ENCODE measurements at places on chromosomes 11 and 22. TPM values are rescaled to one million over a fixed set of nuclear protein-coding genes. Genes with fewer than 3 reads are reported as not detected.

DNA sequence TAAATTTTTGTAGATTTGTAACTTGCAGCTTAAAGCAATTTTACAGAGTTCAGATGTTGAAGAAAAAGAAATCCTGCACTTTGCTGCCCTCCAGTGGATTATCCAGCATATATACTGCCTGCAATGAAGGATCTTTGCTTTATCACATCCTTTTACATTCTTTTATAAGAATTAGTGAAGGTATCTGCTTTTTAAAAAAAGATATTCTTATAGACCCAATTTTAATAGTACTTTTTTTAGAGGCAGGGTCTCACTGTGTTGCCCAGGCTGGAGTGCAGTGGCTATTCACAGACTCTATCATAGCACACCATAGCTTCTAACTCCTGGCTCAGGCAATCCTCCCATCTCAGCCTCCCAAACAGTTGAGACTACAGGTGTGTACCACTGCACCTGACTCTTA is 60.7 kb downstream of the TTC17 start:
- H3K36me3 ChIP-seq = peaks cover 7% of the 10 kb centered on the region
- no peak for DNase-seq
- H3K27ac ChIP-seq = no peak overlapping the region
- no peaks in the 10 kb centered on the region for H3K4me1 ChIP-seq
- no peaks in the 10 kb centered on the region for H3K27me3 ChIP-seq

DNA sequence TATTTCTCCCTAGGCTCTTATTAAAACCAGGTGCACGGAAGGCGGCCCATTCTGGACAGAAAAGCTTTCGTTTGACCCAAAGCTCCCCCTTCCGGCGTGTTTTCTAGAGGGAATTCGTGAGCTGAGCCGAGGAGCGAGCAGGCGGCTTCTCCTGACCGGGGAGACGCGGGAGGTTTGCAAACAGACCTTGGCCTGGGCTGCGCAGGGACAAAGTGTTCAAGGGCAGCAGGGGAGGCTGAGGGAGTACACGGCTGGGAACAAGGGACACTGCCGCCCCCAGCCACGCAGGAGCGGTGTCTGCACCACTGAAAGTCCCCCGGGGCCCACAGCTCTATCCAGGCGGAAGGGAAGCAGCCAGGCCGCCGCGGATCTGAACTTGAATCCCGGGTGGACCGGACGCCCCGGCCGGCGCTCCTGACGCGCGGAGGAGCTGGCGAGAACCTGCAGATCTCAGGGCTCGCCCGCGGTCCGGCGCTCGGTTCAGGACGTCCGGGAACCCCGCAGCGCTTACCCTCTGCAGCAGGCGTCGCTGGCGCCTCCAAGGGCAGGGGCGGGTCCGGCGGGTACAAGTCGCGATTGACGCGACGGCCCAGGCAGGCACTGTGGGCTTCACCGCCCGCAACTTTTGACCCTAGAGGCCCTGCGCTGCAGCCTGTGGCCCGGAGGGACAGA is 101.9 kb downstream of the WT1 start:
- peak overlapping the region; percentile 77 for H3K4me3 ChIP-seq
- H3K4me1 ChIP-seq = peaks cover 12% of the 10 kb centered on the region
- H3K36me3 ChIP-seq = no peaks in the 10 kb centered on the region
- H3K27ac ChIP-seq = no peak overlapping the region

GRCh38 chr11:131867457-131868257 is 497.2 kb downstream of the NTM start:
- H3K27me3 ChIP-seq = no peaks in the 10 kb centered on the region
- H3K4me1 ChIP-seq = peaks cover 13% of the 10 kb centered on the region
- no peak for DNase-seq
- H3K36me3 ChIP-seq = no peaks in the 10 kb centered on the region
- H3K4me3 ChIP-seq = no peak overlapping the region
- H3K27ac ChIP-seq = no peak overlapping the region

- H3K4me3 ChIP-seq = no peak overlapping the region
- no peak overlapping the region for H3K27ac ChIP-seq
- peaks cover 2% of the 10 kb centered on the region for H3K4me1 ChIP-seq
- DNase-seq = peak; percentile 69
- no peaks in the 10 kb centered on the region for H3K27me3 ChIP-seq
These were observed 1.1 kb upstream of the FXYD2 start for GRCh38 chr11:117825538-117826189.

DNA sequence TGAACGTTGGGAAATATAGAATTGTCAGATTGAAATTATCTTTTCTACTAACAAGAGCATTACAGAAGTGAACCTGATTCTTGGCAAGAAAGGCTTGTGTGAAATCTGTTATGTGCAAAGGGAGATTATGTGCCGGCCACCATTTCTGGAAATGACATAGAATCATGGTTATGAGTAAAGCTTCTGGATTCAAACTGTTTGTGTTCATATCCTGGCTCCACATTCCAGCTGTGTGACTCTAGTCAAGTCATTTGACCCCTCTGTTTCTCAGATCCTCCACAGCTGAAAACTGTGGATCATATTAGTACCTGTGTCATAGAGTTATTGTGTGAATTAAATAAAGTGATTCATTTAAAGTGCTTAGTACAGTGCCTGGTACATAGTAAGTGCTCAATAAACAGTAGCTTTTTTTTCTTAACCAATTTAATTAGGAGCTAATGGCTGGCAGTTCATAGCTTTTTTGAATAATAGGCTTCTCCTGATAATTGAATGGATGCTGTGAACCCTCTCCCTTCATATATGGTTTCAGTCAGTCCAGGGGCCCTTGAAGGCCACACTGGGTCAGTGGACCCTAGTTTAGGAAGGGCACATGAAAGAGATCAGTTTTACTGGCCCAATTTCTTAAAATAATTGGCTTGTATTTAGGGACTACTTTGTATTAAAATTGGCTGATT is 34.6 kb downstream of the EHF start:
- no peak overlapping the region for H3K4me3 ChIP-seq
- H3K27ac ChIP-seq = no peak overlapping the region
- peaks cover 6% of the 10 kb centered on the region for H3K4me1 ChIP-seq
- no peaks in the 10 kb centered on the region for H3K27me3 ChIP-seq

DNA sequence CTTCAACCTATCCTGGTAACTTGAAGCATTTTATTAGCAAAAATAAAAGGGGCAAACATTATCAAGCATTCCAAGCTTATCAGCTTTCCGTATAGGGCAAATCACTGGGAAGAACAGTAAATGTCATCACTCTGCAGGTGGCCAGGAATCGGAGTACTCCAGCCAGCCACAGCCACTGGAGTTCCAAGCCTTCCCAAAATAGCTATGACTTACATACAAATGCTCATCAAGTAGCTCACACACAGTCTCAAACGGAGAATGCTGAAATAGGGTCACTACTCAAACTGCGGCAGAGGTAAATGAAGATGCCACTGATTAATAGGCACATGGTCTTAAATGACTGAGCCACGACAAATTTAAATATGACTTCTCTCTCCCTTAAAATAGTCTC is 2.1 kb downstream of the USP28 start:
- no peaks in the 10 kb centered on the region for H3K36me3 ChIP-seq
- H3K4me3 ChIP-seq = peak overlapping the region; percentile 74
- no peaks in the 10 kb centered on the region for H3K27me3 ChIP-seq
- no peak for DNase-seq
- peaks cover 49% of the 10 kb centered on the region for H3K4me1 ChIP-seq

GRCh38 chr11:68012843-68013610 is 2.9 kb downstream of the ALDH3B1 start:
- H3K4me1 ChIP-seq = peaks cover 82% of the 10 kb centered on the region
- H3K4me3 ChIP-seq = no peak overlapping the region
- no peak for DNase-seq

GRCh38 chr22:26229910-26230309 is 60.6 kb downstream of the SEZ6L start:
- no peaks in the 10 kb centered on the region for H3K4me1 ChIP-seq
- no peak overlapping the region for H3K27ac ChIP-seq
- peaks cover 24% of the 10 kb centered on the region for H3K27me3 ChIP-seq
- DNase-seq = no peak
- H3K4me3 ChIP-seq = no peak overlapping the region

- H3K27me3 ChIP-seq = no peaks in the 10 kb centered on the region
- H3K27ac ChIP-seq = no peak overlapping the region
- no peak for DNase-seq
- H3K4me3 ChIP-seq = no peak overlapping the region
- H3K4me1 ChIP-seq = peaks cover 35% of the 10 kb centered on the region
- H3K36me3 ChIP-seq = no peaks in the 10 kb centered on the region
These were observed 5.8 kb downstream of the TSPAN4 start for GRCh38 chr11:848380-848931.

GRCh38 chr11:69425895-69426544 is 55.4 kb upstream of the LINC01488 start:
- peak; percentile 59 for DNase-seq
- H3K27ac ChIP-seq = no peak overlapping the region
- H3K4me1 ChIP-seq = peaks cover 8% of the 10 kb centered on the region
- H3K36me3 ChIP-seq = peaks cover 7% of the 10 kb centered on the region

DNA sequence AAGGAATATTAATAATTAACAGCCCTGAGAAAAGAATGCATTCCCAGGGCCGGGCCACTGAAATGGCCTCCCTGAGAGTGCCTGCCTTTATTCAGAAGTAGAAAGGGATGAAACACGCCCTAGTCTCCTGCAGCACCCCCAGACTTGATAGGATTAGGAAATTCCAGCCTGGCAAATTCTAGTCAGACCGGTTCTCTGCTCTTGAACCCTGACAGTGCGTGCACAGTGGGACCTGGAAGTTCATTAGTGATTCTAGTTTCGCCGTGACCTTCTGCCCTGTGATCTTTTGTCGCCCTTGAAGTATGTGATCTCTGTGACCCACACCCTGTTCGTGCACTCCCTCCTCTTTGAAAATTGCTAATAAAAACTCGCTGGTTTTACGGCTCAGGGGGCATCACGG is 2.1 kb upstream of the GSTP1 start:
- peaks cover 42% of the 10 kb centered on the region for H3K4me1 ChIP-seq
- no peak overlapping the region for H3K4me3 ChIP-seq
- peaks cover 22% of the 10 kb centered on the region for H3K27me3 ChIP-seq
- H3K36me3 ChIP-seq = peaks cover 15% of the 10 kb centered on the region

GRCh38 chr11:9855579-9856287 is 191.9 kb downstream of the SWAP70 start:
- no peak overlapping the region for H3K27ac ChIP-seq
- H3K27me3 ChIP-seq = no peaks in the 10 kb centered on the region
- H3K4me1 ChIP-seq = peaks cover 54% of the 10 kb centered on the region
- DNase-seq = no peak
- H3K36me3 ChIP-seq = no peaks in the 10 kb centered on the region

GRCh38 chr22:48358886-48359612 is 1468.6 kb downstream of the BRD1 start:
- H3K27ac ChIP-seq = no peak overlapping the region
- peaks cover 1% of the 10 kb centered on the region for H3K27me3 ChIP-seq
- H3K36me3 ChIP-seq = no peaks in the 10 kb centered on the region
- peaks cover 6% of the 10 kb centered on the region for H3K4me1 ChIP-seq

- H3K4me3 ChIP-seq = no peak overlapping the region
- H3K4me1 ChIP-seq = peaks cover under 1% of the 10 kb centered on the region
- H3K27ac ChIP-seq = no peak overlapping the region
- H3K27me3 ChIP-seq = peaks cover 7% of the 10 kb centered on the region
These were observed 19.3 kb upstream of the CD5 start for GRCh38 chr11:61082931-61083531.

- DNase-seq = no peak
- no peaks in the 10 kb centered on the region for H3K36me3 ChIP-seq
These were observed at the start of gene CLCF1 for GRCh38 chr11:67372993-67373647. TSS of gene CLCF1 (minus strand) at chr11:67373598. CDS start at chr11:67373539, 59 bp downstream.

- peaks cover 7% of the 10 kb centered on the region for H3K4me1 ChIP-seq
- peaks cover 35% of the 10 kb centered on the region for H3K27me3 ChIP-seq
- no peak overlapping the region for H3K4me3 ChIP-seq
- H3K27ac ChIP-seq = no peak overlapping the region
- DNase-seq = no peak
These were observed 9.5 kb downstream of the ANO1 start for GRCh38 chr11:70087446-70088167.

DNA sequence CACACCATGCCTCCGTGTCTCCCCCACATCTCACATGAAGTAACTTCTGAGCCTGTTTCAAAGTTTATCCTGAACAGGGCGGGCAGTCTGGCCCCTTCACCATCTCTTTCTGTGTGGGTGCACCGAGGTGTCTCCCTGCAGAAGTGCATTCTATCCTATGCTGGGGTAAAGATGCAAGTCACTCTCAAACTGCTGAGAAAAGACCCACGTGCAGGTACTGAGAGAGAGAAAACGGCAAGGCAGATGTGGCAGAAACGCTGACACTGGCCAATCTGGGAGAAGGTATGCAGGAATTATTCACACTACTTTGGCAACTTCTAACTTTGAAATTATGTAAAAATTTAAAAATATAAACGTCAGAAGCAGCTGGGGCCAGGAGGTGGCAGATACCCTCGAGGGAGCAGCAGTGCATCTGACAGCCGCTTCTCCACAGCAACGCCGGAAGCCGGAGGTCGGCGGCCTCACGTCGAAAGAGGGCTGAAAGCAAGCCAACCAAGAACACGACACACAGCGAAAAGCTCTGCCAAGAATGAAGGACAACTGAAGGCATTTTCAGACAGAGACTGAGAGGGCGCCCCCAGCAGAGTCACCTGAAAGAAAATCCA is 34.2 kb upstream of the MOB2 start:
- H3K27ac ChIP-seq = no peak overlapping the region
- peaks cover 29% of the 10 kb centered on the region for H3K4me1 ChIP-seq
- DNase-seq = no peak
- H3K4me3 ChIP-seq = no peak overlapping the region
- no peaks in the 10 kb centered on the region for H3K27me3 ChIP-seq

PATE2 gene
- not detected for total RNA-seq

SLC6A5 gene
- not detected for total RNA-seq

RPS19BP1 gene
- total RNA-seq = 52.3 TPM
